ENCODE measurements at places on chromosomes 5 and 9. TPM values are rescaled to one million over a fixed set of nuclear protein-coding genes. Genes with fewer than 3 reads are reported as not detected.
A peak's percentile ranks its signal among the peaks of the same experiment; 100 is the strongest.

CCDC183 gene
- 6.1 TPM for total RNA-seq

GABRB2 gene
- 2.5 TPM for total RNA-seq

OBP2B gene
- not detected for total RNA-seq

SEMA4D gene
- total RNA-seq = 32.3 TPM

SLC6A3 gene
- total RNA-seq = 0.19 TPM

DCTN4 gene
- 41.8 TPM for total RNA-seq

FOXD4L6 gene
- total RNA-seq = 0.14 TPM

IL33 gene
- 13.3 TPM for total RNA-seq

TAF11L5 gene
- total RNA-seq = not detected

GRIA1 gene
- total RNA-seq = 18.0 TPM

GRCh38 chr9:99737649-99738048, 84.0 kb upstream of the NR4A3 start:
- H3K27me3 ChIP-seq = no peaks in the 10 kb centered on the region
- no peak for DNase-seq
- H3K36me3 ChIP-seq = no peaks in the 10 kb centered on the region
- no peak overlapping the region for H3K27ac ChIP-seq
- H3K4me3 ChIP-seq = no peak overlapping the region

DNA sequence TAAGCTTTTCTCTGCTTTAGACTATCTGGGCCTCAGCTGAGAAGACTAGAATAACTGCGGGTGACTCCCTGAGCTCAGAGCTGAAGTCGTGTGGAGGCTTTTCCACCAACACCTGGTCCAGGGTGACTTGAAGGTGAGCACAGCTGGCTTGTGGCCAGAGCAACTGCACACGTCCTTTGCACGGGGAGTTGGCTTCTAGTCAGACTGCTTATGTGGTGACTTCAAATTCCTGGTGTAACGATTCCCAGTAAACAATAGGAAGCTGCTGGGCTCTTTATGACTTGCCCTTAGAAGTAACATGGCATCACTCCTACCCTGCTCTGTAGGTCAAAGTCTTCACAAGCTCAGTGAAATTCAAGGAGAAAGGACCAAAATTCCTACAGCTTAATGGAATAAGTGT, 800.6 kb upstream of the CDH6 start:
- no peak overlapping the region for H3K27ac ChIP-seq
- DNase-seq = no peak
- H3K4me1 ChIP-seq = no peaks in the 10 kb centered on the region
- H3K36me3 ChIP-seq = no peaks in the 10 kb centered on the region

DNA sequence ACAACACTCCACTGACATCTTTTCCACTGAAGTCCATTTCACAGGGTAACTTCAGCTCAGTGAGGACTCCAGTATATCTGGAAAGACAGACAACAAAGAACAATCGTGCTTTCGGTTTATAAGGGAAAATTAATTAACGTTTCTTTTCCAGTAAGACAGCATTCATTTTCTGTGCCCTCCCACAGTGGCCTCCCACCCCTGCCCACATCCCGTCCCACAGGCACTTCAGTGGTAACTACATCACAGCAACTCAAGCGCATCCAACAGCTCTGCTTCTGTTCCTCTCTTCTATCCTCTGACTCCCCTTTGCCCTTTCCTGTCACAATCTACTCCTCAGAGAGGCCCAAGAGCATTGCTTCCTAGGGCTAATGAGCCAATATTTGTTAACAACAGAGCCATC, 40.3 kb downstream of the GLDC start:
- no peak overlapping the region for H3K27ac ChIP-seq
- no peak overlapping the region for H3K4me3 ChIP-seq
- DNase-seq = no peak
- no peaks in the 10 kb centered on the region for H3K27me3 ChIP-seq

GRCh38 chr5:180074462-180074861, 2.9 kb upstream of the RNF130 start:
- peaks cover 8% of the 10 kb centered on the region for H3K4me1 ChIP-seq
- no peak overlapping the region for H3K27ac ChIP-seq
- H3K27me3 ChIP-seq = peaks cover 8% of the 10 kb centered on the region

DNA sequence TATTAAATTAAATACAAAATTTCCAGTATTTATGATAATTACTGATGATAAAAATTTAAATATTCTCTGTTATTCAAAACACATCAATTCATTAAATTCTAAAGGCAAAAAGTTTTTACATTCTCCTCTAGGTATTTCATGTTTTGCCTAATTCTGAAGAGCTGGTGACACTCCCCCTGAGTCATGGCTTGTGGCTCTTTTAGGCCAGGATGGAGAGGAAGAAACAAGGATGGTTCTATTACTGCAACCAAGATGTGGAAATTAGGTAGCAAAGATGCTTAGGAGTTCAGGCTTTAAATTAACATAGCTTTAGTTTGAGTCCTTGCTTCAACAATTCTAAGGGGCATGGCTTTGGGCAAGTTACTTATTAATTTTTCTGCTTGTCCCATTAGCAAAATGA, 1295.8 kb downstream of the EFNA5 start:
- H3K36me3 ChIP-seq = no peaks in the 10 kb centered on the region
- no peak overlapping the region for H3K4me3 ChIP-seq
- H3K27ac ChIP-seq = no peak overlapping the region
- H3K27me3 ChIP-seq = no peaks in the 10 kb centered on the region
- H3K4me1 ChIP-seq = peaks cover 4% of the 10 kb centered on the region
- no peak for DNase-seq

DNA sequence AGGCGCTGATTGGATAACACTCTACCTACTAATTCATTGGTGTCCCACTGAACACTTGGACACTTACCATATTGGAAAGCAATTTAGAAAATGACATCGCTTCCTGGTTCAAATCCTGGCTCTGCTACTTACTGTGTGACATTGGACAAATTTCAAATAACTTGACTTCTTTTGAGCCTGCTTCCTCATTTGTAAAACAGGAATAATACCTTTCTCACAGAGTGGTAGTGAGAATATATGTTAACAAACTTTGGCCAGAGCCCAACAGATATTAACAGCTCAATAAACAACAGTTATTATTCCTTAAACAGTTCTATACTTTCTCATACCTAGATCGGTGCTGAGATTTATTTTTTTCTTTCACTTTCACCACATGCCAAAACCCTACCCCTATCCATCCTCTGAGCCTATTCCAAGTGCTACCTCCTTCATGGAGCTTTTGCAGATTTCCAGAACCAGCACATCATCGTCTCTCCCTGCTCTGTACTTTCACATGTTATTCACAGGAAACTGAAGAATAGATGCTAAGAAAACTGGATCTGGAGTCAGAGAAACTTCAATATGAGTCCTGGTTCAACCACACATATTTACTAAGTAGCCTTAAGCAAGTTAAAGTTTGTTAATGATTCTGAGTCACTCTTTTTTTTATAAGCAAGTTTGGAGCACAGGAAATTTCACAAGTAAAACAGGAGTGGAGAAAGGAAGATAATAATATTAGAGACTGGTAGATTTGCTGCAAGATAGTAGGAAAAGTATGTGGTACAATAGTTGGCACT, 92.3 kb downstream of the STRBP start:
- no peaks in the 10 kb centered on the region for H3K27me3 ChIP-seq
- no peak overlapping the region for H3K27ac ChIP-seq
- no peak overlapping the region for H3K4me3 ChIP-seq
- no peaks in the 10 kb centered on the region for H3K4me1 ChIP-seq

GRCh38 chr5:148387325-148387724, 3.6 kb downstream of the FBXO38 start:
- H3K4me1 ChIP-seq = peaks cover 42% of the 10 kb centered on the region
- H3K4me3 ChIP-seq = no peak overlapping the region
- H3K27ac ChIP-seq = no peak overlapping the region
- peaks cover 24% of the 10 kb centered on the region for H3K36me3 ChIP-seq
- no peaks in the 10 kb centered on the region for H3K27me3 ChIP-seq
- no peak for DNase-seq

DNA sequence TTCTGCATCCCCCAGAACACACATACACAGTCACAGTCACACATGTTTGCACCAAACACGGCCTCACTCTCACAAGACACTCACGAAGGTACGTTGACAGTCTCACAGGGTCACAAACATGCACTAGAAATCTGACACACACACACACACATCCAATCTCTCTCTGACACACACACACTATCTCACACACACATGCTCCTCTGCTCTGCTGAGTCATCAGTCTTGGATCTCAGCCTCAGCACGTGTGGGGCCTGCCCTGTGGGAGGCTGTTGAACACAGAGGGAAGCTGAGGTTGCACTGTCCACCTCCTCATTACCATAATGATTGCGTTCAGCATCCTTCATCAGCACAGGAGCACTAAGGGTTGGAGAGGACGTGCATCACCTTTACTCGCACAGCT, 188.8 kb downstream of the MTRR start:
- peaks cover 7% of the 10 kb centered on the region for H3K4me1 ChIP-seq
- no peaks in the 10 kb centered on the region for H3K36me3 ChIP-seq
- no peak overlapping the region for H3K27ac ChIP-seq
- H3K4me3 ChIP-seq = no peak overlapping the region

GRCh38 chr9:16726029-16726428, 144.4 kb downstream of the BNC2 start:
- H3K4me1 ChIP-seq = peaks cover 53% of the 10 kb centered on the region
- H3K36me3 ChIP-seq = no peaks in the 10 kb centered on the region
- no peak for DNase-seq
- peak overlapping the region; percentile 95 for H3K4me3 ChIP-seq
- H3K27me3 ChIP-seq = peaks cover 51% of the 10 kb centered on the region

GRCh38 chr5:29208024-29208423, 1985.5 kb upstream of the CDH6 start:
- no peak for DNase-seq
- no peaks in the 10 kb centered on the region for H3K27me3 ChIP-seq
- H3K36me3 ChIP-seq = no peaks in the 10 kb centered on the region
- H3K4me3 ChIP-seq = no peak overlapping the region

DNA sequence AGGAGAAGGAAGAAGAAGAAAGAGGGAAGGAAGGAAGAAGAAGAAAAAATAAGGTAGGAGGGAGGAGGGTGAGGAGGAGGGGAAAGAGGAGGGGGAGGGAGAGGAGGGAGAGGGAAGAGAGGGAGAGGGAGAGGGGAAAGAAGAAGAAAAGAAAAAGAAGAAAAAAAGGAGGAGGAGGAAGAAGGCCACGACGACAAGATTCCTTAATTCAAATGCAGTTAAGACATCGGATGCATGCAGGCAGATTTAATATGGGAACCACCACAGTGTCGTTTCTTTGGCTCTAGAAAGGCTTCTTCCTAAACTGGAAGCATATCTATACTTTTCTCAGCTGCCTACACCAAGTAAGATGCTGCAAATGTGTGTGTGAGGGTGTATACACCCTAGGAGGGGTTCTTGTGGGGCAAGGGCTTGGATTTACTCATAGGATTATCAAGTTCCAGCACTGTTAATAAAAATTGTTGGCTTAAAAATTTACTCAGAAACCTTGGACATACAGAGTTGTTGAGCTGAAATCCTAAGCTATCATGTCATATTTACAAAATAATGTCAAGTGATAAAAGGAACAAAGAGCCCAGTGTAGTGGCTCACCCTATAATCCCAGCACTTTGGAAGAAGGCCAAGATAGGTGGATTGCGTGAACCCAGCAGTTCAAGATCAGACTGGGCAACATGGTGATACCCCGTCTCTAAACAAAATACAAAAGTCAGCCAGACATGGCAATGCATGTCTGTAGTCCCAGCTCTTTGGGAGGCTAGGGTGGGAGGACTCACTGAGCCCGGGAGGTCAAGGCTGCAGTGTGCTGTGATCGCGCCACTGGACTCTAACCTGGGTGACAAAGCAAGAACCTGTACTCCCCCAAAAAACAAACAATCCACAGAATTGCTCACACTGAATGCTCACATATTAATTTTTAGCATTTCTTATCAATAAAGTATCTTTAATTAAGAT, 108.5 kb downstream of the UBAP2 start:
- H3K36me3 ChIP-seq = peaks cover 30% of the 10 kb centered on the region
- H3K27ac ChIP-seq = no peak overlapping the region
- H3K27me3 ChIP-seq = no peaks in the 10 kb centered on the region
- no peak for DNase-seq

GRCh38 chr9:116144555-116144954, 9.0 kb upstream of the PAPPA start:
- peaks cover 26% of the 10 kb centered on the region for H3K27me3 ChIP-seq
- H3K27ac ChIP-seq = no peak overlapping the region
- no peak for DNase-seq
- peaks cover 4% of the 10 kb centered on the region for H3K4me1 ChIP-seq
- no peak overlapping the region for H3K4me3 ChIP-seq

GRCh38 chr5:158737536-158738027, 362.1 kb downstream of the EBF1 start:
- DNase-seq = no peak
- peaks cover 16% of the 10 kb centered on the region for H3K4me1 ChIP-seq
- H3K27ac ChIP-seq = no peak overlapping the region
- peaks cover 56% of the 10 kb centered on the region for H3K27me3 ChIP-seq
- H3K4me3 ChIP-seq = no peak overlapping the region

- H3K27ac ChIP-seq = no peak overlapping the region
- DNase-seq = no peak
- H3K4me1 ChIP-seq = peaks cover 31% of the 10 kb centered on the region
- H3K4me3 ChIP-seq = no peak overlapping the region
- no peaks in the 10 kb centered on the region for H3K36me3 ChIP-seq
Measured at GRCh38 chr9:109424618-109425017, 73.5 kb downstream of the PTPN3 start.

DNA sequence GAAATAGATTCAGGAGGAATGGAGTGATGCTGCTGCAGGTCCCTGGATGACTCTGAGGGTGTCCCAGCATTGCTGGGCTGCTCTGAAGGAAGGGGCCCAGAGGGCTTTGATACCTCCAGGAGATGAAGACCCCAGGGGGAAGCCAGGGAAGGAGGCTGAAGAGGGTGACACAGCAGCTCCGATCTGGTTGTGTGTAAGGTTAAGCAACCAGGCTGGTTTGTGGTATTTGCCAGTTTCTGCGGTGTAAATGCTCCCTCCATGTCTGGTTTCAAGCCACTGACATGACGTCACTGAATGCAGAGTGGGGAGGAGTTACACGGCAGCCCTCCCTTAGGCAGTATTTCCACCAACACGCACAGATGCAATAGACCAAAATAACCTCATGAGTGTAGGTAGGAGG, 40.0 kb upstream of the ORM1 start:
- no peak overlapping the region for H3K4me3 ChIP-seq
- DNase-seq = no peak
- no peaks in the 10 kb centered on the region for H3K27me3 ChIP-seq
- H3K4me1 ChIP-seq = peaks cover 33% of the 10 kb centered on the region

DNA sequence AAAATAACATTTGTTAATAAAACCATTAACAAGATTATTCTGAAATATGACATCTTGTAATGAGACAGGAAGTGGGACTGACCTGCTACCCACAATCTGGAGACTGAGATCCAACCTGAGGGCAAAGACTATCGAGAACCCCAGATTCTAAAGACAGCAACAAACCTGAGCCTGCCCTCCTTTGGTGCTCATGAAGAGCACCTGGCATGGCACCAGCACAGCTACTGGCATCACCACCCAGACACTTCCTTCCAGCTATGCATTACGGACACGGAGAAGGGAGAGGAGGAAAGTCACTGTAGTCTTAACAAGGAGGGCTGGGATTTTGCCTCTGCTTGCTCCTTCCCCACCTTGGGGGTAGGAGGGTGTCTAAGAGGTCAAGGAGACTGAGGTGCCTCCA, 105.5 kb downstream of the AUH start:
- H3K4me1 ChIP-seq = peaks cover 19% of the 10 kb centered on the region
- H3K36me3 ChIP-seq = peaks cover 7% of the 10 kb centered on the region
- no peaks in the 10 kb centered on the region for H3K27me3 ChIP-seq

All from type B pancreatic cell (in vitro differentiated cells).